Upper lobe of left lung (tissue), 6 donors: ENCODE measurements at places on chromosomes 1 and 21. TPM values are rescaled to one million over a fixed set of nuclear protein-coding genes. Genes with fewer than 3 reads are reported as not detected.

Gene AMPD1
- not detected for total RNA-seq

Gene ACTL8
- not detected for total RNA-seq

DNA sequence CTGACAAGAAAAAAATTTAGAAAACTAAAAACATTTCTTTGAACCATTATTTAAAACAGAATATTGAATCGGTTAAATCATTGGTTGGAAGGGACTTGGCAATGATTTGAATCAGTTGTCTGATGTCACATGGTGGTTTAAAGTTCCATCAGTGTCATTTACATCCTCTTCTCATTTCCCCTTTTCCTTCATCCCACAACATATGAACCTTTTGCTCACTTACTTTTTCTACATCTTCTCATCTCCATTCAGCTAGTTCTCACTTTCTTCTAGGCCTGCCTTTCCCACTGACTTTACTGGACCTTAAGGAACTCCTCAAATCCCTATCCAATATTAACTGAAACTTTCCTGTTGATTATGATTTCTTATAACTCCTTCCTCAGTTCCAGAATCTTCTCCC, 58.5 kb downstream of the PHACTR4 start:
- no peak for DNase-seq
- no peak overlapping the region for H3K4me3 ChIP-seq
- H3K36me3 ChIP-seq: no peaks in the 10 kb centered on the region

DNA sequence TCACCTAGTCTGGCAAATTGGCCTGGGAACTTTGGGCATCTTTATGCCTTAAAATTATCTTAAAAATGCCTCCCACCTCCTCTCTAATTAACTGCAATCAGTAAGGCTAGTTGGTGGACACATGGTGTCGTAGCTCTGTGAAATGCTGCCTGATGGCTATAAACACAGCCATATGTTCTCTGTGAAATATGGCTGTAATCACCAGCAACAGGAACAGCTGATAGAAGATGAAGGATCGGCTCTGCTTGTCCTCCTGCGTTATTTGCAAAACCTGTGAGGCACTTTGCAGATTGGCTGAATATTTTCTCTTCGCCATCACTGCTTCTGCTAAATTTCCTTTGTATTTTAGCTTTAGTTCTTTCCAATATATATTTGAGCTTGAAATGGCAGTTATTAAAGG, 419.6 kb downstream of the RWDD3 start:
- no peaks in the 10 kb centered on the region for H3K36me3 ChIP-seq
- no peak for DNase-seq
- no peak overlapping the region for H3K4me3 ChIP-seq
- no peaks in the 10 kb centered on the region for H3K27me3 ChIP-seq
- H3K27ac ChIP-seq: no peak overlapping the region
- no peaks in the 10 kb centered on the region for H3K4me1 ChIP-seq

DNA sequence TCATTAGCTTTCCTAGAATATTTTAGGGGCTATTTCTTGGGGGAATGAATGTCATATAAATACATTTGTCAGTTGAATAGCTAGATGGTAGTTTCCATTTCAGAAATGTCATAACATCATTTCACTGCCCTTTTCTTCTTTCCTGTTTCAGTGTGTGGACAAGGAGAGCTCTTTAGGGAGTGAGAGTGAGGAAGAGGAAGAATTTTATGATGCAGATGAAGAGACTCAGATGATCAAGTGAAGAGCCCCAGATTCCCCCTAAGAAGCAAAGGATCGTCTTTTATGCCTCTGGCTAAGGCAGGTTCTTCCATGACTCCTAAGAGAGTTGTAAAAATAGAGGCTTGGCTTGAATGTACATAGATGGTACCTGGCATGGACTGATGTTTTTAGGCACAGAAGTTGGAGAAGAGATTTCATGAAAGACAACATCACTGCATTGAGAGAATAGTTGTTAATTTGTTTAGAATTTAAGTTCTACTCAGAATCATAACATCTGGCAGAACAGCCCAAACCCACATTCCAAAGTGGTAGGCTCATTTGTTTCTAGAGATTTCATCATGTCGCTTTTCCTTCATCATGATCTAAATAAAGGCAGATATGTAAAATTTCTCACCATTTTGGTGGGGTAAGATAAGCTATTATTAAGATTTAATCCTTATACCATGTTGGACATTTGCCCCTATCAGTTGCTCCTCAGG, 44.2 kb upstream of the MAB21L3 start:
- H3K4me1 ChIP-seq: no peaks in the 10 kb centered on the region
- H3K36me3 ChIP-seq: peaks cover 20% of the 10 kb centered on the region
- H3K27ac ChIP-seq: peak overlapping the region; percentile 42
- H3K27me3 ChIP-seq: no peaks in the 10 kb centered on the region
- H3K4me3 ChIP-seq: no peak overlapping the region
